Right lung (tissue), 10 donors: ENCODE measurements at places on chromosomes 11 and 22. TPM values are rescaled to one million over a fixed set of nuclear protein-coding genes. Genes with fewer than 3 reads are reported as not detected.

The OR8A1 gene
- not detected for polyA plus RNA-seq

The APOA1 gene
- polyA plus RNA-seq, result 4.4 TPM

DNA sequence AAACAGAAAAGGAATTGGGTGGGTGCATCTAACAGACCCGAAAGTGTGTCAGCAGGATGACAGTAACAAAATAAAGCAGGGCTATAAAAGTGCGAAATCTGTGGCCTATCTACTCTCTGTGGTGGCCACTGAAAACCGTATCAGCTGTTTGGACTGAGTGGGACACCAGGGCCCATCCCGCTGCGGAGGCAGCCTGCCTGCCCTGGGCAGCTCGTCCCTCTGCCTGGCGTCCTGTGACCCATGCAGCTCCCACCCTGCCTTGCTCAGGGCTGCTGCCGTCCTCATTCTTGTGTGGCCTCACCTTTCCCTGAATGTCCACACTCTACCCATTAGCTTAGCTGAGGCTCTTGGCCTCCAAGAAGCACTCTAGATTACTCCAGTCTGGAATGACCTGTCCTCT lies 30.4 kb downstream of the CARS1 start:
- no peak for DNase-seq

DNA sequence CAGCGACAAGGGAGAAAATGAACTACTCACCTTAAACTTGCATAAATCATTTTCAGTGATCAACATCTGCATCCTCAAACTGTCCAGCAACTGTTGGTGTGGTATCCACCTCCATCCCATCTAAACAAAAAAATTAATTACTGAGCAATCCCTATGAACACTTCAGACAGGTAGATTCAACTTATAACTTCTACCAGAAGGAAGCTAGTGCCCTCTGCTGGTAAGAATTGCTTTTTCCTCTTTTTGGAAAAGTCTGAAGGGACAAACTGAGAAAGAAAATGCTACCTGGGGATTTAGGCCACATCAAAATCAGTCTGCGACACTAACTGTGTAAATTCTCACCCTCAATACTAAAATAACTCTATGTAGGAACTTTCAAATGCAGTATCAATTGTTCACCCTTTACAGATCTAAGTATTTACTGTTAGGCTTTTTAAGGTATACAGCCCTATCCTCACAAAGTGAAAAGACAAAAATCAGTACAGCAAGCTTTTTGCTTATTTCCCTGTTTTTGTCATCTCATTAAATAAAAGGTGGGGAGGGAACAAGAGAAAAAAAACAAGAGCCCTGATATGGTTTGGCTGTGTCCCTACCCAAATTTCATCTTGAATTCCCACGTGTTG lies 17.9 kb downstream of the CLNS1A start:
- peak; percentile 5 for DNase-seq

GRCh38 chr11:89355646-89356045 lies 135.5 kb downstream of the NOX4 start:
- DNase-seq, result no peak

GRCh38 chr11:28338371-28338770 lies 230.2 kb downstream of the METTL15 start:
- DNase-seq, result no peak

The SIRT3 gene
- polyA plus RNA-seq, result 35.2 TPM

GRCh38 chr11:93747122-93747521 lies 5.7 kb downstream of the C11orf54 start:
- no peak for DNase-seq

DNA sequence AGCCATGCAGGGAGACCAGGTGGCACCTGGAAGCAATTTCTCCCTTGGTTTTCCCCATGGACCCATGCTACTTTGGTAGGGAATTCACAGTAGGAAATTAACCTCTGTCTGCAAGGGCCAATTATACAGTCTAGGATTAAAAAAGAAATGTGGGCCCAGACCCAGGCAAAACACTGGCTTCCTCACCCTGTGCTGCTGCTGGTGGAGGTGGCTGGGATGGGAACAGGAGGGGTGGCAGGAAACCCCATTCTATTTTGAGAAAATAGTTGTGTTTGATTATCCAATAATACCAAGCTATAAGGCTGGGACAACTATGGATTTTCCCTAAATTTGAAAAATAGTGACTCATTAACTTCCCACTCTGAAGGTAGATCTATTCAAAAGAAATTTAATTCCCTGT lies 417.0 kb upstream of the NARS2 start:
- DNase-seq, result no peak

DNA sequence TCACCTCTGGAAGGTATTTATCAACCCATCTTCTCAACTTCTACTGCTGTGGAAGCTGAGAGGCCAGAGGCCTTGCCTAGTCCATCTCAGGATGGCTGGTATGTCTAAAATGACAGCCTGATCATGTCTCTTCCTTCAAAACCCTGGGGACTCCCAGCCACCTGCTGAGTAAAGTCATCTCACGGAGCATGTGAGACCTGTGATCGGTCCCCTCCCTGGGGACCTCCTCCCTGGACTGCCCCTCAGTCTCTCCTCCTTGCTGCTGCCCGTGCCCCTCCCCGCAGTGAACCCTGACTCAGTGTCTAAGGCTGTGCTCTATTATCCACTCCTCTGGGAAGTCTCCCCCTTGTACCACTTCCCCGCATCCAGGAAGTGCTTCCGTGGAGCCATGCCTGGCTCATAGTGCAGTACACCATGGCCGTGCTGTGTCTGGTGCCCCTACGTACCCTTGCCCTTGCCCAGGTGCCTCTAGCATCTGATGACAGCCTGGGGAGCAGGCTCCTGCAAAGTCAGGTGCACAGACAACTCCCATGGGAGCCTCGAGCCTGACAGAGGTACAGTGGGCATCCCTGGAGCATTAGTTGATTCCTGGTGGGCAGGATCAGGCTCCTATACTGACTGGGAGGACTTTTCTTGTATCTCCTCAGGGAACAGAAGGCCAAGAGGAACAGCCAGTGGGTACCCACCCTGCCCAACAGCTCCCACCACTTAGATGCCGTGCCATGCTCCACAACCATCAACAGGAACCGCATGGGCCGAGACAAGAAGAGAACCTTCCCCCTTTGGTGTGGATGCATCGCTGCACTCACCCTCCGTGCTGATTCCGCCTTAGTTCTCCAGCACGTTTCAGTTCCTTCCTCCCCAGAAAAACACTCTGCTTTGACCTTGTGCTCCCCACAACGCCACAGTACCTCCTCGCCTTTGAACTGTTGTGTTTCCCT lies 13.8 kb downstream of the SMARCB1 start:
- no peak for DNase-seq

DNA sequence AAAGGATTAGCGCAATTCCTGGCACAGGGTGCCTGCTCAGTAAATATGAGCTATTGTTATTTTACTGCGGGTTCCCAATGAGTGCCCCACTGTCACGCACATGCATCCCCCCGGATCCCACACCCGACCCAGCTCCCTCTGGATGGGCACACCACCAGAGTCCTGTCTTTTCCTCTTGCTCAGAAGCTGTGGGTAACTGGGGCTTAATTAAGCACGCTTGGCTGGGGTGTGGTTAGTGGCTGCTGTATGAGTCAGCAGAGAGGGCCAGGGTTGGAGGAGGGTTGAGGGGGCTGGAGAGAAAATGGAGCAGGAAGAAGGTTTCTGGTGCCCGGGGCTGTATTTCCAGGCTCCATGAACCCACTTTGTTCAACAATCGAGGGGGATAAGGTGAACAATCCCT lies 30.3 kb upstream of the NECTIN1 start:
- DNase-seq, result no peak

DNA sequence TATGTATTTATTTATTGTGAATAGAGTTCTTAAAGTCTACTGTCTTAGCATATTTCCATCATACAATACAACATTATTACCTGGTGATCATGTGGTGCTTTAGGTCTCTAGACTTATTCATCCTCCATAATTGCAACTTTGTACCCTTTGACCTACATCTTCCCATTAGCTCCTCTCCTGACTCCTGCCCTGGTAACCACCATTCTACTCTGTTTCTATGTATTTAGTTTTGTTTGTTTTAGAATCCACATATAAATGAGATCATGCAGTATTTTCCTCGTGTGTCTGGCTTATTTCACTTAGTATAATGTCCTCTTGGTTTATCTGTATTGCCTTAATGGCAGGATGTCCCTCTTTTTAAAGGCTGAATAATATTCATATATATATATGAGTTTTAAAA lies 22.7 kb downstream of the NCAM1 start:
- no peak for DNase-seq

GRCh38 chr11:10878408-10879214 lies 20.8 kb upstream of the ZBED5 start:
- peak; percentile 25 for DNase-seq

The TNRC6B gene
- polyA plus RNA-seq, result 14.1 TPM

- DNase-seq, result no peak
Measured at GRCh38 chr11:16784666-16785065, 46.2 kb downstream of the C11orf58 start.

- DNase-seq, result no peak
Measured at GRCh38 chr11:16558494-16558893, 180.0 kb upstream of the C11orf58 start.

The BARX2 gene
- 0.57 TPM for polyA plus RNA-seq

GRCh38 chr11:199782-200181 lies 6.9 kb downstream of the SCGB1C1 start:
- DNase-seq, result no peak

DNA sequence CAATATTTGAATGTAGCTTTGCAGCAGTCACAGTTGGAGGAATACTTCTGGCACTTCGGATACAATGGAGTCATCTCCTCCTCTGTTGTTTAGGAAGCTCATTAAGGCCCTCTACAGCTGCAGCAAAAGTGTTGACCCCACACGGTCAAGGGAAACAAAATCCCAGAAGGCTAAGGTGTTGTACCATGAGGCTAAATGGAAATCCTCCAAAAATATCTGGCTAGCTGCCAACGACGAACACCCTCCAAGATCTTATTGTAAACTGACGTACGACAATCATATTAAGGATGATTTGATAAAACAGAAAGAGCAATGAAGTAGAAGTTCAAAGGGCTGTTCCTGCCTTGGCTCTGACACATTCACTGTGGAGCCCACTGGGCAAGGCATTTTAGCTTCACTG lies 4.0 kb downstream of the POGLUT3 start:
- no peak for DNase-seq

The PDGFD gene
- 6.0 TPM for polyA plus RNA-seq

DNA sequence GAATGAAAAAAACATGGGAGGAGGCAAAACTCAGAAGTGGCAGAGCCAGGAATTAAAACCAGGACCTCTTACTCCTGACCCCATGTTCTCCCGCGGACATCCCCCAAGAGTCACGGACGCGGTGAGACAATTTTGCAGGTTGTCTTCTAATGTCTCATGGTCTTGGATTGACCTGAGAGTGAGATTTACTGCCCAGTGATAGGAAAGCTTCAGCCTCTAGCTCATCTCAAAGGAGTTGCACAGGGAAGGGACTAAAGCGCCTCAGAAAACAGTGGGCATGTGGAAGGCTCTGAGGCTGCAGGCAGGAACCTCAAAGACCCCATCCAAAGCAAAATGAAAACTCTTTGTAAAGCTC lies 197.4 kb downstream of the ADAMTS15 start:
- DNase-seq, result no peak

- DNase-seq, result no peak
Measured at GRCh38 chr22:25992331-25992730, 176.9 kb upstream of the SEZ6L start.

DNA sequence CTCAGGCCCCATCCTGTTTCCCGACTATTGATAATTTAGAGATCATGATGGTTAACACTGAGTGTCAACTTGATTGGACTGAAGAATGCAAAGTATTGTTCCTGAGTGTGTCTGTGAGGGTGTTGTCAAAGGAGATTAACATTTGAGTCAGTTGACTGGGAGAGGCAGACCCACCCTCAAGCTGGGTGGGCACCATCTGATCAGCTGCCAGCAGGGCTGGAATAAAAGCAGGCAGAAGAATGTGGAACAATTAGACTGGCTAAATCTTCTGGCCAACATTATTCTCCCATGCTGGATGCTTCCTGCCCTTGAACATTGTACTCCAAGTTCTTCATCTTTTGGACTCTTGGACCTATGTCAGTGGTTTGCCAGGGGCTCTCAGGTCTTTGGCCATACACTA lies 1170.0 kb upstream of the CNTN5 start:
- DNase-seq, result no peak

- DNase-seq, result no peak
Measured at GRCh38 chr11:133808393-133809140, 36.7 kb downstream of the SPATA19 start.

DNA sequence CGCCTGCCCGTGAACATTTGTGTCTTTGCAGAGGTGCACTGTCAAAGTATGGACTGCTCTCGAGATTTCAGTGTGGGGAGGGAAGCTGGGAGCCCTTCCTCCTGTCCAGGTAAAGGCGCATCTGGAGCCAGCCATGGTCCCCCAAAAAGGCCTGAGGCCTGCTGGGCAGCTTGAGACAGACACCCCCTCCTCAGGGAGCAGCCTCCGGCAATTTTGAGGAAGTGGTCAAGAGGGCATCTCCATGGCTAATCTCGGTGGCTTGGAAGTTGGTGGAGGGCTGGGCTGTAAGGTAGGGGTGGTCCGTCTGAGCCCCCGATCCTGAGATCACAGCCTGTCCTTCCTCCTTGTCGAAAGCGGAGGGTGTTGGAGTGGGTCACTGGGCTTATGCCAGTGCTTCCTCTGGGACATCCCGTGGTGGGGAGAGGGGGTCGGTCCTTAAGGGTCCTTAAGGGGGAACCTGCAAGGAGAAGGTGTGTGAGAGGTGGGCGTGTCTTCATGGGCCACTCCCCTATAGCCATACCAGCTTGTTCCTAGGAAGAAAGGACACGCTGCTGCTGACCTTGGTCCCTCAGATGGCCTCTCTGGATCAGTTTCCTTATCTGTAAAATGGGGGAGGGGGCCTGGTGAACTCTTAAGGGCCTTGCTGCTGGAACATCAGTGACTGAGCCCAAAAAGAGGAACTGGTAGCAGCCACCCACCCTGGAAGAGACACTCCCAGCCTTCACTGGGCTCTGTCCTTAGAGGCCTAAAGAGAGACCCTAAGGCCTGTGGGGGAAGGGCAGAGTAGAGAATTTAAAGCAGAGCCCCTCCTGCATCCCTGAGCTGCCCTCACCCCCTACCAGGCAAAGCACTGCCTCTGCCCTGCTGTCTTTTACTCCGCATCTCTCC lies 2.6 kb downstream of the KCNC1 start:
- DNase-seq, result no peak

DNA sequence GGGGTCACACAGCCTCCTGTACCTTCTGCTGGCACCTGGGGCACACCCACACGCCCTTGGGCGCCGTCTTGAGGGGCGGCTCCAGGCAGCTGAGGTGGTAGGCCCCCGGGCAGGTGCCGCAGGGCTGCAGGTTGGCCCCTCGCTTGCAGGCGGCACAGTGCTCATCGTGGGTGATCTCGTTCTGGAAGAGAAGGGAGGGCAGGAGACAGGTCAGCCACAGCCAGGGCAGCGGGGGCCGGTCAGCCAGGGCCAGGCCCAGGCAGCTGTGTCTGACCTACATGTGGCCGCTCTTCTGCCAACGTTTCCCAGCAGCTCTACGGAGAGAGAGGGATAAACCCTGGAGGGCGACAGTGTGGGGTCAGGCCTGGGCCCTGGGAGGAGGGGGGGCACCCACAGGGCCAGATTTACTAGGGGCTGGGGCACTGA lies 121.9 kb downstream of the PHF21B start:
- no peak for DNase-seq

GRCh38 chr11:27971171-27971570 lies 136.8 kb downstream of the KIF18A start:
- no peak for DNase-seq

The PHLDB1 gene
- polyA plus RNA-seq, result 102 TPM

GRCh38 chr11:119107538-119108145 lies 498 bp downstream of the C2CD2L start:
- no peak for DNase-seq
